ENCODE measurements at places on chromosomes 16 and 17.

DNA sequence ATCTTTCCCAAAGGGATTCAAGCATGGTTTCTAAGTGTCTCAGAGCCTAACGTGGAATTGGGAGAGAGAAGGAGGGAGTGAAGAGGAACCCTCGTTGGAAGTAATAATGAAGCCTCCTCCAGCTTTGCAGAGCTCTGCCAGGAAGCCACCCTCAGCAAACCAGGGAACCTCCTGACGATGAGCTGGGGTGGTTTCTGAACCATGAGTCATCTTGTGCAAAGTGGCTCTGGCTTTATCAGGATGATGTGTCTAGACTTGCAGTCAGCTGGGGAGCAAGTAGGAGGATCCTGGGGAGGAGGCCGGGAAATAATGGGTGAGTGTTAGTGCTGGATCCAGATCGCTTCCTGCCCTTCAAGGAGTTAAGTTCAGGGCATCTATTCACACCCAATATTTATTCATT lies 191.7 kb upstream of the RBFOX1 start:
- peak; percentile 50 for DNase-seq

GRCh38 chr17:30819971-30820705 lies 4.4 kb downstream of the CRLF3 start:
- no peak for DNase-seq

DNA sequence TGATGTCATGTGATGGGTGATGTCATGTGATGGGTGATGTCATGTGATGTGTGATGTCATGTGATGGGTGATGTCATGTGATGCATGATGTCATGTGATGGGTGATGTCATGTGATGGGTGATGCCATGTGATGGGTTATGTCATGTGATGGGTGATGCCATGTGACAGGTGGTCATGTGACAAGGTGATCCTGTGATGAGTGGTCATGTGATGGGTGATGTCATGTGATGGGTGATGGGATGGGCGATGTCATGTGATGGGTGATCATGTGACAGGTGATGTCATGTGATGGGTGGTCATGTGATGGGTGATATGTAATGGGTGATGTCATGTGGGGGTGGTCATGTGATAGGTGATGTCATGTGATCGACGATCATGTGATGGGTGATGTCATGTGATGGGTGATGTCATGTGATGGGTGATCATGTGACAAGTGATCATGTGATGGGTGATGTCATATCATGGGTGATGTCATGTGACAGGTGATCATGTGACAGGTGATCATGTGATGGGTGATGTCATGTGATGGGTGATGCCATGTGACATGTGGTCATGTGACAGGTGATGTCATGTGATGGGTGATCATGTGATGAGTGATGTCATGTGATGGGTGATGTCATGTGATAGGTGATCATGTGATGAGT lies 17.2 kb downstream of the CD300LB start:
- no peak for DNase-seq

DNA sequence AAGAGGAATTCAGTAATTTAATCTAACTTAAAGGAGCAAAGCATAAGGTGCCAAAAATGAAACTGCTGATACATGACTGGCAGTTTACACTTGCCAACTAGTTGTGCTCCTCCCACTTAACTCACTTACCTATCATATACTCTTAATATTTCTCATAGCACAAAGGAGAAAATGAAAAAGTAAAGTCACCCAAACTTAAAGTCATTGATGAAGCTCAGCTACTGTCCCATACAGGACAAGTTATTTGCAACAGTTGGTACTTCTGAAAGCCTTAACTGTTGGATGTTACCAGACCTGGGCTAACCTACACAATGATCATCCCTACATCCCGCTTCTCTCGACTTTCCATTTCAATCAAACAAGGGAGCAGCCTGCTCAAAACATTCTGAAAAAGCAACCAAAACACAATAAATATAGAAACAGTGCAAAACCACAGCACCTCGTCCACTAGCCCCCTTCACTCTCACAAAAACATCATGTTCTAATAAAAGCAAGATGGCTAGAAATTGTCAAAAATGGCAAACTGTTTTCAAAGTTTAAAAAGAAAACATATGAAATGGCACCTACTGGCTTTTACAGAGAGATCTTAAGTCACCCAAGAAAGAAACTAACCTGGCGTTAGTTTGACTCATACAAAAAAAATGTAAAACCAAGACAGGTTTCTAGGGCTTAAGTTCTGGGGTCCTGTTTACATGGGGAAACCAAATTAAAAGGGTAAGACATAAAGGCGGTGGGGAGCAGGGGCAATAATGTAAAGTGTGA lies 868 bp downstream of the MED13 start:
- DNase-seq = peak; percentile 32

GRCh38 chr16:71659471-71659870 lies 33.5 kb downstream of the MARVELD3 start:
- DNase-seq = no peak

DNA sequence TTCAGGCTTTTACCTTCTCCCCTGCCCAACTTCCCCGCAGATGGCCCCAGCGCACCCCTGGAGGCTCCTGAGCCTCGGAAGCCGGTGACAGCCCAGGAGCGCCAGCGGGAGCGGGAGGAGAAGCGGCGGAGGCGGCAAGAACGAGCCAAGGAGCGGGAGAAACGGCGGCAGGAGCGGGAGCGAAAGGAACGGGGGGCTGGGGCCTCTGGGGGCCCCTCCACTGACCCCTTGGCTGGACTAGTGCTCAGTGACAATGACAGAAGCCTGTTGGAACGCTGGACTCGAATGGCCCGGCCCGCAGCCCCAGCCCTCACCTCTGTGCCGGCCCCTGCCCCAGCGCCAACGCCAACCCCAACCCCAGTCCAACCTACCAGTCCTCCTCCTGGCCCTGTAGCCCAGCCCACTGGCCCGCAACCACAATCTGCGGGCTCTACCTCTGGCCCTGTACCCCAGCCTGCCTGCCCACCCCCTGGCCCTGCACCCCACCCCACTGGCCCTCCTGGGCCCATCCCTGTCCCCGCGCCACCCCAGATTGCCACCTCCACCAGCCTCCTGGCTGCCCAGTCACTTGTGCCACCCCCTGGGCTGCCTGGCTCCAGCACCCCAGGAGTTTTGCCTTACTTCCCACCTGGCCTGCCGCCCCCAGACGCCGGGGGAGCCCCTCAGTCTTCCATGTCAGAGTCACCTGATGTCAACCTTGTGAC lies 3.6 kb downstream of the MAPK7 start:
- DNase-seq = no peak

GRCh38 chr16:20906341-20907255 lies 6.0 kb downstream of the LYRM1 start:
- no peak for DNase-seq

DNA sequence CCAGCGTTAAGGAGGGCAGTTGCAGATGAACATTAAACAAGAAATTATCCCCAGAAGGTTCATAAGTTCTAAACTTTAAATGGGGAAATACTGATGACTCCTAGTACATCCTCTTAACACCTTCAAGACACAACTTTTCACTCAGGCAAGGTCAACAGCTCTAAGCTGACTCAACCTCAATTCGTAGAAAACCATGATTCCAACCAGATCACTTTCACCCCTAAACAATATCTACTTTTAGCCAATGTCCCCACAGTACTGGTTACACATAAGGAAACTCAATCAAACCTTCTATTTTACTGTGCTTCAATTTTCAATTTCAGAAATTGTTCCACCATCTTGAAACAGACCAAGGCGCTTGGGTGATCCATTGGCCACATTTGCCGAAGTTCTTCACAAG lies 2.3 kb downstream of the CDYL2 start:
- DNase-seq = no peak

DNA sequence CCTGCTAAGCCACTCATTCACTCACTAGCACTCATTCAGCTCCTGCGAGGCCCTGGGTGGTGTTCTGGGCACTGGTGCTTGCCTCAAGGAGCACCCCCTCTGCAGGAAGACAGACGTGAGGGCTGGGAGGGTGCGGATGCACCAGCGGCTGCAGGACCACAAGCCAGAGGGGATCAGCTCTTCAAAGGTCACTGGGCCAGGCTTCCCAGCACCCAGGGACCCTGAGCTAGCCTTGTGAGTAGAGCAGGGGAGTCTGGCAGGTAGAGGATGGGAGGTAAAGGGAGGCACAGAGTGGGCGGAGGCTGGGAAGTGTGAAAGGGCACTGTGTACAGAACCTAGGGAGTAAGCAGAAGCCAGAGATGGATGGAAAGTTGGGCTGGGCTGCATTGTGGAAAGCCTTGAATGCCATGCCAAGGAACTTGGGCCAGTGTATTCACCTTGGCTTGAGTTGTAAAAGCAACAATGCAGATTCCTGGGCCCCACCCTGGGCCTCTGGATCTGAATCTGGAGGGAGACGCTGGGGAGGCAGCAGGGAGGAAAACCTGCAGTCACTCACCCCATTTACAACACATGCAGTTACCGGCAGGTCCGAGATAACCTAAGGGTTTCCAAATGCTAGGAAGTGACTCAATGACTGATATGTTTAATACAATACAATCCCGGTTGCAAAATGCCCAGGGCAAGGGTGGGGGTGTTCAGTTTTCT lies 1.7 kb downstream of the IL4R start:
- DNase-seq = no peak

GRCh38 chr16:51888016-51888415 lies 658.9 kb downstream of the TOX3 start:
- no peak for DNase-seq

- peak; percentile 40 for DNase-seq
These were observed at the start of gene CRYM for GRCh38 chr16:21277927-21278706. CRYM (minus strand) TSS chr16:21278290; CDS start chr16:21278251, 39 bp downstream.

GRCh38 chr16:23668225-23668624 lies 10.5 kb upstream of the PLK1 start:
- DNase-seq = no peak

DNA sequence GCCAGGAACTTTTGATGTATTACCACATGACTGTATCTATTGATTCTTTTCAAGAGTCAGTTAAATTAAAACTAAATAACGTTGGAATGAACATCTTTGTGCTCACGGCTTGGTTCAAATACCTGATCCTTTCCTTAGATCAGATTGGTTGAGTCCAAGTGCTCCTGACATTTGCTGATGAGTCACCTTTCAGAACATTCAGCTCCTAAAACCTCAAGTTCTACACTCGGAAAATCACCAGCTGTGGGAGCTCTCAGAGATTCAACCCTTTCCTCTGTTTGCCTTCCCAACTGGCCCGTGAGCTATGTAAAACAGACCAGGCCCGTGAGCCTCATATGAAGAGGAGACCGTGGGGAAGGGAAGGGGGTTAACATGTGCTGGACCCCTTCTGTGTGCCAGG lies 68.1 kb downstream of the RTN4RL1 start:
- no peak for DNase-seq

- DNase-seq = no peak
These were observed 615.6 kb upstream of the SOX9 start for GRCh38 chr17:71505200-71505599.

DNA sequence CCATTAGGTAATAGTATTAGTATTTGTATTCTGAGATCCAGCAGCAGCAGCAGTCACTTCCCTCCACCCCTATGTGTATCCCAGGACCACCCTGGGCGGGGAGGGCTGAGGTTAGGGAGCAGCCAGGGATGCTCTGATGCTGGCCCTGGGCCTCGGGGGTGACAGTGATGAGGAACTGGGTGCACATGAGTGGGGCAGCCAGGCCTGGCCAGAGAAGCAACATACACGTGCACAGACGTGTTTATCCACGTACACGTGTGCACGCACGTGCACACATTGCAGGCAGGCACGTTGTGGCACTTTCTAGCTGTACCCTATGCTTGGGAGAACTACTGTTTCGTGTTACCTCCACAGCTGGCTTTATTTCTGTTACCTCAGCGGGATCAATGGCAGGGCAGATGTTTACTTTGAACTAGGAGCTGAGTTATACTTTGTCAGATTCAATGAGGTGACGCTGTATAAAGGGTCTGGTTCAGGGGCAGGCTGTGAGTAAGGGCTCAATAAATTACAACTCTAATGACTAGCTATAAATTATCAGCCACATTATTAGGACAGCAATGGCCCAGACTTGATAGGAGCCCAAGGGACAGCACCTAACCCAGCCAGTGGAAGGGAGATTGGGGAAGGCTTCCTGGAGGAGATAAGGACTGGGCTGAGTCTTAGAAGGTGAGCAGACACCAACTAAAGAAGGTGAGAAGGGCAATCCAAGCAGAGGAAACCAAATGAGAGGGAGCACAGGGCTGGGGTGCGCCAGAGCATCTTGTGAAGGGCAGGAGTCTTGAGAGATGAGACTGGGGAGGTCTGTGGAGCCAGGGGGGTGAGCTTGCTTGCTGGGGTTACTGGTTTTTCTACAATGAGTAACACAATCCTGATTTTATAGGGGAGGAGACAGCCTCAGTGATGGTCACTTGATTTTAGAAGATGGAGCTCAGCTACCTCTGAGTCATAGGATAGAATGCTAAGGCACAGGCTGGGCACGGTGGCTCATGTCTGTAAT lies 22.4 kb upstream of the CA4 start:
- DNase-seq = no peak

DNA sequence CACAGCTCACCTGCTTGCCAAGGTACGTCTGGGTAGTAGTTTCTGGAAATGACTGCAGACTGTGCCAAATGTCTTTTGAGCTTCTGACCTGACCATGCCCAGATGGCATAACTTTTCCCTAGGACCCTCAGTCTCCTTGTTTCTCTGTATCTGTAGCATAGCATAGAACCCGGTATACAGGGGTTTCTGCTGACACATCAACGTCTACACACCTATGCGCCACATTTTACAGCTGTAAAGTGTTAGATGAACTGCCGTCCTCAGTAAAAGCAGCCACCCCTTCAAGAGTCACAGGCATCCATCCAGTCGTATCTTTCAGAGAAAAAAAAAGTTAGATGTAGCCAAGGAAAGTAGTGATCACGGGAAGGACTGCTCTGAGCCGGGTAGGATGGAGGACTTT lies 17.4 kb downstream of the KCTD2 start:
- DNase-seq = no peak

DNA sequence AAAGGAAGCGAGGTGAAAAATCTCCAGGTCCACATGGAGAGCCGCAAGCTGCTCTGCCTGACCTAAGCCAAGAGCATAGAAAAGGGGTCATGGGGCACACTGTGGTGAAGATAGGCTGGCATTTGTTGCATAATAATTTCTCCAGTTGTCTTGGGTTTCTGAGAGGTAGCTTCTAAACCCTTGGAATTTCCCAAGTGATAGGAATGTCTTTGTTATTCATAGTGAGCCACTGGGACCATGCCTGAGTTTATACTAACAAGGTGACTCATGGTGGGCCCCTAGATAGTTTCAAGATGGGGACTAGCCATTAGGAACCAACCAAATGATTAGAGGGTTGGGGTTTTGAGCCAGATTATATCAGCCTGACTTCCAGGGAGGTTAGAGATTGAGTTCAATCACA lies 25.6 kb downstream of the SOST start:
- DNase-seq = no peak
